Uterine smooth muscle cell (primary cell): ENCODE measurements at places on chromosomes 16 and 17. TPM values are rescaled to one million over a fixed set of nuclear protein-coding genes. Genes with fewer than 3 reads are reported as not detected.

Gene SYNGR3
- 1.4 and 6.1 TPM in 2 replicates for total RNA-seq

Gene FOXL1
- 16.2 and 36.7 TPM in 2 replicates for total RNA-seq

Gene BRICD5
- total RNA-seq = 1.7 and 4.9 TPM in 2 replicates

Gene GEMIN4
- 9.7 and 16.3 TPM in 2 replicates for total RNA-seq

Gene CACNA1G
- 0.11 and 0.12 TPM in 2 replicates for total RNA-seq
